Natural killer cell (primary cell): ENCODE measurements at places on chromosomes 4 and X. TPM values are rescaled to one million over a fixed set of nuclear protein-coding genes. Genes with fewer than 3 reads are reported as not detected.

The H2BW2 gene
- 0.18 TPM for total RNA-seq

The TEX13B gene
- total RNA-seq = not detected

DNA sequence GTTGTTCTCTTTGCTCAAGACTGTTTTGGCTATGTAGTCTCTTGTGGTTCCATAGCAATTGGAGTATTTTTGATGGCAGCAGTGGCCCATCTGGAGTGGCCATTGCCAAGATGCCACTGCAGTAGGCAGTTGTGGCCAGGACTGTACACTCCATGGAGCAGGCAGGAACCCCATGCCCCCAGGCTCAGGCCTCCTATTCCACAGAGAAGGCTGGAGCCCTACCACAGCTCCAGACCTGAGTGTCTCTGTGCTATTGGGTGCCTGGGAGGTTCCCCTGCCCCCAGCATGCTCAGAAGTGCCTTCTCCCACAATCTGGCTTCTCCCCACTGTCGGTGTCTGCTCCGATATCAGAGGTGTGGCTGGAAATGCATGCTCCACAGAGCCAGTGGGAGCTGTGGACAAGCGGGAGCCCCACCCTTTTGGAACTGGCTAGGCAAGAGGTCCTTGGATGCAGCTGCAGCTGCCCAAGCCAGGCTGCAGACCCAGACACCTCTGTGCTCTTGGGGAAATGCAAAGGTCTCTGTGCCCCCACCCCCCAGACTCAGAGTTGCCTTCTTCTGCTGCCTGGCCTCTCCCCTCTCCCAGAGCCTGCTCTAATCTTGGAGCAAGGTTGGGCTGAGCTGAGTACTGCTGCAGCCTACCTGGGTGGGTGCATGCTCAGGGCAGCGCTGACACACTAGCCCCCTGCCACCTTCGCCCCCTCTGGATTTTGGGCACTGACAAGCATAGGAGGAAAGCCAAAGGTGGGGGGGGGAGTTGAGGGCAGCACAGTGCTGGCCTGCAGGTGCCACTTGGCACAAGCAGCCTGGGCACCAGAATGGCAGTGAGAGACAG is 46.6 kb upstream of the UBE2NL start:
- H3K36me3 ChIP-seq = no peaks in the 10 kb centered on the region
- no peaks in the 10 kb centered on the region for H3K27me3 ChIP-seq
- H3K4me1 ChIP-seq = no peaks in the 10 kb centered on the region
- no peak overlapping the region for H3K27ac ChIP-seq

DNA sequence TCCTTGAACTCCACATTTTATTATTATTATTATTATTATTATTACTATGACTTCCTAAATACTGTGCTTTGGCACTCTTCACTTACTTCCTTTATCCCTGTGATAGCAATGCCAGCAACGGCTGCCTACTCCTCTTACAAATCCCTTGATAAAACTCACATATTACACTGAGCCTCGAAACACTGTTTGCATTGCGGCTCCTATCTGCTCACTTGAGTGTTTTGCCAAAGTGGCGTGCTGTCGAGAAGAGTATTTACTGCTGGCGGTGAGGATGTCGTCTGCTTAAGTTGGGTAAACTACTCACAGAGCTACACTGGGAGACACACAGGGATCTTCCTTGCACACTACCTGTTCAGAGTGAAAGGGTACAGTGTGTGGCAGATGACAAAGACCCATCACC is 143.4 kb upstream of the VCX3A start:
- no peak for DNase-seq
- no peak overlapping the region for H3K27ac ChIP-seq
- no peaks in the 10 kb centered on the region for H3K36me3 ChIP-seq
- H3K4me3 ChIP-seq = no peak overlapping the region
- H3K27me3 ChIP-seq = no peaks in the 10 kb centered on the region
- no peaks in the 10 kb centered on the region for H3K4me1 ChIP-seq

- H3K27ac ChIP-seq = peak overlapping the region; percentile 44
- no peaks in the 10 kb centered on the region for H3K27me3 ChIP-seq
- H3K4me3 ChIP-seq = no peak overlapping the region
- DNase-seq = peak; percentile 67
- peaks cover 16% of the 10 kb centered on the region for H3K4me1 ChIP-seq
Measured at GRCh38 chr4:113899271-113900070, 80.0 kb downstream of the ARSJ start.

GRCh38 chr4:82519776-82520175 is 42.0 kb downstream of the TMEM150C start:
- DNase-seq = no peak
- no peaks in the 10 kb centered on the region for H3K4me1 ChIP-seq
- H3K36me3 ChIP-seq = no peaks in the 10 kb centered on the region

DNA sequence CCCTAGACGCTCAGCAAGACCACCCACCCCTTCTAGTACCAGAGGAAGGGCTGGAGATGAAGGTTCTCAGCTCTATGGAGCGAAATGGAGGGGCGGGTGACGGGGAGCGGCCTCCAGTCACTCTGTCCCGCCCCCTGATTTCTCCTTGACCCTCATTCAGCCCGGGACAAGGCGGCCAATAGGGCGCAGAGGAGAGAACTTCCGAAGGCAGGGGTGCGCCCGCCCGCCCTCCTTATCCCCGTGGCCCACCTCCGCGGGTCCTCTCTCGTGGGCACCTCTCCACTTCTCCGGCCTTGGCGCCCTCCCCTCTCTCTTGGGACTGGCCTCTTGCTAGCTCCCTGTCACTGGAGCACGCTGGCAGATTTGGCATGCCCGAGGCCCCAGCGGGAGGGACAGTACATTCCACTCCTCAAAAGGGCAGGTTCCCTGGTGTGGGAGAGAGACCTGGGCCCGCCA is 1.1 kb upstream of the SEPTIN6 start:
- peak overlapping the region; percentile 68 for H3K4me3 ChIP-seq
- DNase-seq = no peak
- H3K27me3 ChIP-seq = no peaks in the 10 kb centered on the region
- peaks cover 39% of the 10 kb centered on the region for H3K4me1 ChIP-seq
